ENCODE measurements at places on chromosomes 16 and 17. TPM values are rescaled to one million over a fixed set of nuclear protein-coding genes. Genes with fewer than 3 reads are reported as not detected.

Gene ETV4
- total RNA-seq, result 12.8 TPM

Gene DYNLRB2
- not detected for total RNA-seq

Gene EVPLL
- total RNA-seq, result not detected

Gene FDXR
- 19.7 TPM for total RNA-seq

Gene TEKT1
- total RNA-seq, result not detected

Gene MYH2
- total RNA-seq, result not detected

- H3K36me3 ChIP-seq, result peaks cover 4% of the 10 kb centered on the region
- DNase-seq, result no peak
These were observed 4.2 kb upstream of the MMP2 start for GRCh38 chr16:55474821-55475220.

Gene SPNS1
- 25.8 TPM for total RNA-seq

All from activated T-helper 2 cell treated with anti-CD3 and anti-CD28 coated beads, Interferon-gamma antibody, Interleukin-2, Interleukin-4, amounts not matched to agents 10 μg/mL and 5 μg/mL and 100 μg/mL, durations not matched to agents 14 hours and 24 hours and 36 hours (primary cell).